NCI-H774 (cell line): ENCODE measurements at places on chromosomes 12 and 14.

- no peak for DNase-seq
Observed at GRCh38 chr12:101186291-101186690, 23.7 kb downstream of the SLC5A8 start.

DNA sequence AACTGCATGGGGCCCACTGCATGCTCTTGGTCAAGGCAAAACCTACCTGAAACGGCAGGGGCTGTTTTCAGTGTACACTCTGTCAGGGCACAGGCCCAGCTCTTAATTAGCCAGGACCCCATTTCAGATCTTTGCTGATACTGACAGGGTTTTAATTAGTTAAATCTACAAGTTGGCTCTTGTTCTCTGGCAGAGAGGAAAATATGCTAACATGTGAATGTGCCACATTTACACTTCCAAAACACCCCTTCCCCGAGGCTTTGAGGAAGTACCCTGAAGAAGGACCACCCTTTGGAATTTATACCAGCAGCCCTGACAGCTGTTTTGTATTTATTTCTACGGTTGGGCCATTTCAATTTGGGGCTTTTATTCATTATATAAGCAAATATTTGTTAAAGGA, 66.3 kb downstream of the OTX2 start:
- DNase-seq = no peak

- no peak for DNase-seq
Observed at GRCh38 chr14:51859131-51859530, 1.3 kb upstream of the GNG2 start.

DNA sequence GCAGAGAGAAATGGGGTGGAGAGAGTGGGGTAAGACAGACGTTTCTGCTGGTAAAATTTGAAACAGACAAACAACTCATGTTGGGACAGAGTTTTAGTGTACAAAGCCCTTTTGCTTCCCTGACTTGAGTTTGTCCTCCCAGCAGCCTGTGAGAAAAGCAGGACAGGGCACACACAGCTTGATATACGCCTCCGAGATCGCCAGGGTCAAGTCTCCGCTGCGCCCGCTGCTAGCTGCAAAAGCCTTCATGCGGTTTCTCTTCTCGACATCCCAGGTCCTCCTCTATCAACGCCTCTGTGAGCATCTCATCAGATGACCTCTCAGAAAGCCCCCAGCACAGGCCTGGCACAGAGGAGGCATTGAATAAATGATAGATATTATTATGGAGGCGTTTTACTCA, 9.4 kb upstream of the BCL11B start:
- no peak for DNase-seq

DNA sequence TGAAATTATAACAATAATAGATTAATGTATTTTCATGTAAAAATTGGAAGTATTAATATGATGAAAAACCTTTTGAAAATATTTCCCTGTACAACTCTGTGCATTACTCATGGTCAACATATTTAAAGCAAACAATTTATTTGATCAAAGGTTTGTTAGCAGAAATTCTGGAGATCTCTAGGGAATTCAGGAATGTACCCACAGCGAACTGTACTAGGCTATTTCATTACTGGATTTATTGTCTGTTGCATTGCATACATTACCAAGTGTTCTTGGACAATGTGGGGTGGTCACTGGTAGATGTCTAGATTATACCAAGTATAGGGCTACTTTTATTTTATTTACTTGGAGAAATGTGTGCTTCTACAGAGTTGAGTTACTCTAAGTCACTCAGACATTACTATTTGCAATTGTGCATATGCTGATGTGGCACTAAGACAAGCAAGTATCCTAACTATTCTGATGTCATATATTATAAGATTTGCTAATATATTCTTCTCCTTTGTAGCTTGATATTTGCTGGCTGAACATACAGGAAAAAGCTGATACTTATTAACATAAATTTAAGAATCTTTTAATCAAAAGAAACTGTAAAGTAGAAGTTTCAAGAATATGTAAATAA, 323.3 kb downstream of the CCER1 start:
- DNase-seq = no peak

- no peak for DNase-seq
Observed at GRCh38 chr12:32051511-32052211, 55.0 kb upstream of the BICD1 start.

DNA sequence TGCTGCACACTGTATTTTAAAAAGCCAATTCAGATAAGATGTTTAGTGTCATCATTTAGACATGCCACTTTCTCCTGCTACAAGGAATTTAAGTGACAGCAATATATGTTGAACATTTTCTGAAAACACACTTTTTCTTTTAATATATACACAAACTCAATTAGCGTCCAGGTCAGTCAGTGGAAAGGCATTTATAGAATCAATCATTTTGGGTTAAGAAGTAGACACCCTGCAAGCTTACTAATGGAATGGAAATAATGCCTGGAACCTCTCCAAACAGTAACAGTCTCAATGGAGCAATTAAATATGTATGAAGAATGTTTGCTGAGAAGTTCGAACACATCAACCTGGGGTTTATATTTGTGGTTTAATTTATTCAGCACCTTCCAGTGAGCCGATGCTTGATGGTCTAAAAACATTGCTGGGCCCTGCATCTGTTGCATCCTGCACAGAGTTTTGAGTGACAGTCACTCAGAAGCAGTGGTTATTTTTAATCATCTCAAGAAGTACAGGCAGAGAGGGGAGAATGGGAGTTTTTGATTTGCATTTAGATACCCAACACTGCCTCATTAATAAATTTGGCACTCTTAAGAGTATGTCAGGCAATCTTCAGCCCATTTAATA, 410.7 kb downstream of the TMEM117 start:
- no peak for DNase-seq

GRCh38 chr14:32620724-32621123, 291.6 kb downstream of the AKAP6 start:
- DNase-seq = no peak

- no peak for DNase-seq
Observed at GRCh38 chr14:32263939-32264567, 61.0 kb upstream of the RNU6-8 start.
